ENCODE measurements at places on chromosomes 2 and 18. TPM values are rescaled to one million over a fixed set of nuclear protein-coding genes. Genes with fewer than 3 reads are reported as not detected.

Gene GAREM1
- 13.0 TPM for polyA plus RNA-seq

Gene RMDN2
- 4.0 TPM for polyA plus RNA-seq

DNA sequence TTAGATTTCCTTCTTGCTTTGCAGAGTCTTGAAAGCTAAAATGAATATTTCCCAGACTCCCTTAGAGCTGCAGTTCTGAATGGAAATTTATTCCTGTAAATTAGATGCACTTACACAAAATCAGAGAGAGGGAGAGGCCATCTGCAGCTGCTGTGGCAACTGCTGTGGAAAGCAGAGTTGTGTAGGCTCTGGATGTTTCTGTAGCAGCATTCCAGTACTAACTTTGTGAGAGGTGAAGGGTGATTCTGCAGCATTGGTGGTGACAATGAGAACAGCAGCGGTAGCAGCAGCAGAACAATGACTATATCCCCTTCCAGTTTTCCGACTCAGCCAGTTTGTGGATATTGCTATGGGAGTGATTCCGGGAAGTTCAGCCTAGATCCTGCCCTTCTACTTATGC, 433.0 kb upstream of the REG3G start:
- DNase-seq = no peak

- DNase-seq = no peak
These were observed 58.1 kb downstream of the SERTAD2 start for GRCh38 chr2:64595397-64596176.

DNA sequence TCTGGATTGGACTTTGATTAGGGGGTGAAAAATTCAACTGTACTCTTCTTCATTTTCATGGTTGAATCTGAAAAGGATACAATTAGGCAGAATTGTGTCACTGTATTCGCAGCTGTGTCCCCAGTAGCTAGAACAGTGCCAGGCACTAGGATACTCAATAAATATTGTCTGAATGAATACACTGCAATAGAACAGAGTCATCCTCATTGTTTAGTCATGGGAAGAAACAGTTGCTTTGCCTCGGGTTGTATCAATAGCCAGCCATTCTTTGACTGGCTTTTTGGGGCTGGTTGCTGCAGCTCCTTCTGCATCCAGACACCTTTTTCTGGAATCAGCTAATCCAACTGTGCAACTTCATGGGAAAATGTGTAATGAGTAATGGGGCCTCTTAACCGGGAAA, 18.1 kb upstream of the DYNC1I2 start:
- DNase-seq = no peak

GRCh38 chr2:160279813-160280465, 79.9 kb upstream of the ITGB6 start:
- DNase-seq = no peak

DNA sequence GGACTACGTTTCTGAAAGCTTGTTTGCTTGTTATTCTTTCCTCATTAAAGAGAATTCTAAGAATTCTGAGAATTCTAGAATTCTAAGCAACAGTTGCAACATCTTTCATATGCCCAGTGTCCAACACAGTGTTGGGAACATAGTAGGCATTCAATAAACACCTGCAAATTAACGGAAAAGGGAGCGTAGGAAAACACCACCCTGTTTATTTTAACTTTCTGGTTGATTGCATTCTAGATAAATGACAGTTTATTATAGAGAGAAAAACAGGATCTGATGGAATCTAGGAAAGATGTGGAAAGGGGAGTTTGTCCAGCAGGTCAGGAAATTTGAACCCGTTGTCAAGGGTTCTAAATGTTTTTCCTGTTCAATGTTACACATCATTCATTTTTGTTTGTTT, 24.2 kb upstream of the EFEMP1 start:
- DNase-seq = no peak

DNA sequence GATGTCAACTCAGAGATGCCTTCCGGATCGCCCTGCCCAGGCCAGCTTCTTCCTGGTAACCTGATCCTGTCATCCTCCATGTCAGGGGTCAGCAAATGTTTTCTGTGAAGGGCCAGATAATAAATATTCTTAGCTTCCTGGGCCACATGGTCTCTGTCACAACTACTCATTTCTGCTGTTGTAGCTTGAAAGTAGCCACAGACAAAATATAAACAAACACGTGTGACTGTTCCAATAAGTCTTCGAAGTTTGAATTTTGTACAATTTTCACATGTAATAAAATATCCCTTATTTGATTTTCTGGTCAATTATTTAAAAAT, 35.8 kb downstream of the ANXA4 start:
- DNase-seq = no peak

DNA sequence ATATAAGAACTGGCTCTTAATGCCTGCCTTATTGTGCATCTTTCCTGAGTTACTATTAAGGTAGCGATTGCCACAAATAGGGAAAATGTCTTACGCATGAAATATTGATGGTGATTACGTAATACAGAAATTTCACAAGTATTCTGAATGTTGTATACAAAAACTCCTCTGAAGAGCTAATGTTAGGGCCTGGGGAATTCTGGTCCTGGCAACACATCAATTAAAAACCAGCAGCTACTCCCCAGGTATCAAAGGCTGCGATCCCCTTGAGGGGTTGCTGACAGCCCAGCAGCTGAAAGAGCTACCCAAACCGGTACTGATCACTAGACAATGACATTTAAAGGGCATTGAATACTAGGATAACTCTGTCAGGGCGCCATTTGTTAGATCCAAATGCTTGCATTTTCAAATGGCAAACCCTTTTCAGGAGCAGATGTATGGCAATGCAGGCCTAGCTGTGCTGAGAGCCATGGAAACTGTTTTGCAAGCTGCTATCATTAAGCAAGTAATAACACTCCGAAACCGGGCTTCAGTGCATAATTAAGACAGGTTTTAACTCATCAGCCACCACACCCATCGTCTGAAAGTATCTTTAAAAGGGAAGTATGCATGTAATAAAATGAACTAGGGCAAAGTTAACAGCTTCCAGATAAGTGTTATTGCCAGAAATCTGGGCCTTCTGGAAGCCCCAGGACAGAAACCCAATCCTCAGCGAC, 78.4 kb downstream of the CLHC1 start:
- DNase-seq = no peak

- no peak for DNase-seq
These were observed 46.4 kb downstream of the ZNF521 start for GRCh38 chr18:25305584-25305983.

GRCh38 chr2:130827502-130828251, 9.0 kb upstream of the ARHGEF4 start:
- DNase-seq = no peak

GRCh38 chr2:149787206-149787605, 199.6 kb upstream of the MMADHC start:
- no peak for DNase-seq

- DNase-seq = no peak
These were observed 13.0 kb upstream of the DLX1 start for GRCh38 chr2:172072303-172072702.

GRCh38 chr2:71694501-71695234, 241.3 kb downstream of the DYSF start:
- no peak for DNase-seq

GRCh38 chr2:75675908-75676307, 29.3 kb downstream of the MRPL19 start:
- no peak for DNase-seq

DNA sequence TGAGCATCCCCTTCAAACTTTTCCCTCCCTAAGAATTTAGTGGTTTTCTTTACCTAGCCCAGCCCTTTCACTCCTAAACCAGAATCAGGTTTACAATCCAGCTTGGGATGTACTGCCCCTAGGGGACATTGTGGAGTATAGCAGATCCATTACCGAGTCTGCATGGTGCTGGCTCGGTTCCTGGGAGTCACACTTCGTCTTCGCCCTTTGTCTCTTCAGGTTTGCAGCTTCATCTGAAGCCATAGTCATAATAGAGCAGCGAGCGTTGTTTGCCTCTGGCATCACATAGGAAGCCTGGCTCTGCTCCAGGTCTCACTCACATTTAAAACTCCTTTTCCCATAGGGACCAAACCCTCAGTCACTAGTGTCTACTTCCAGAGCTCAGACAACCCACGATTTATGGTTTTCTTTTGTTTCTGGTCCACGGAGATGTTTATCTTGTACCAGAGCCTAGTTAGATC, 16.8 kb upstream of the LYPD6 start:
- no peak for DNase-seq

GRCh38 chr2:55111230-55111569, 60.9 kb upstream of the RTN4 start:
- DNase-seq = no peak

DNA sequence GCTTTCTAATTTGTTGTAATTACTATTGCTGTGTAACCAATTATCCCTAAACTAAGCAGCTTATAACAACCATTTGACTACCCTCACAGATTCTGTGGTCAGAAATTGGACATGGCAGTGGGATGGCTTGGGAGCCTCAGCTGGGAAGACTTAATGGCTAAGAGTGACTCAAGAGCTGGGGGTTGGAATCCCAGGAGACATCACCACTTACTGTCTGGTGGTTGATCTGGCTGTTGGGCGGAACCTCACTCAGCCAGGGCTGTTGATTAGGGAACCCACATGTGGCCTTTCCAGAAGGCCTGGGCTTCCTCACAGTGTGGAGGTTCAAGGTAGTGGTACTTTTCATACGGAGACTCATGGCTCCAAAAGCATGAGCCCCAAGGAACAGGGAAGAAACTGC, 49.8 kb downstream of the E2F6 start:
- DNase-seq = no peak

DNA sequence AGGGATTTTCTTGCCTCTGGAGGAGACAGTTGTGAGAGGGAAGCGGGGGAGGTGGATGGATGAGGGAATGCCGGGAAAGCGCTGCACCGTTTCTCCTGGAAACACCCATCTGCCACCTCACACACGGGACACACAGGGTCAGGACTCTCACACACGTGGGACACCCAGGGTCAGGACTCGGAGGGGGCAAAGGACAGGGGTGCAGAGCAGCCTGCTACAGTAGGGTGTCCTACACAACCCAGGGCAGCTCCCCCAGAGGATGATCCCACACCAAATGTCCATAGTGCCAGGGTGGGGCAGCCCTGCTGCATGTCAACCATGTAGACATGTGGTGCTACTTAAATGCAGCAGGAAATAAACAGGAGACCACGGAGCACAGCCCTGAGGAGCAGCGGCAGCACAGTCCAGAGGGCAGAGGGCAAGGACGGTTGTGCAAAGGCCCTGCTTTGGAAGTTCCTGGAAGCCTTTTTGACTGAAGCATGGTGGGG, 5.1 kb downstream of the RAMP1 start:
- DNase-seq = no peak

- no peak for DNase-seq
These were observed 204.6 kb downstream of the SH3RF3 start for GRCh38 chr2:109333414-109334210.

DNA sequence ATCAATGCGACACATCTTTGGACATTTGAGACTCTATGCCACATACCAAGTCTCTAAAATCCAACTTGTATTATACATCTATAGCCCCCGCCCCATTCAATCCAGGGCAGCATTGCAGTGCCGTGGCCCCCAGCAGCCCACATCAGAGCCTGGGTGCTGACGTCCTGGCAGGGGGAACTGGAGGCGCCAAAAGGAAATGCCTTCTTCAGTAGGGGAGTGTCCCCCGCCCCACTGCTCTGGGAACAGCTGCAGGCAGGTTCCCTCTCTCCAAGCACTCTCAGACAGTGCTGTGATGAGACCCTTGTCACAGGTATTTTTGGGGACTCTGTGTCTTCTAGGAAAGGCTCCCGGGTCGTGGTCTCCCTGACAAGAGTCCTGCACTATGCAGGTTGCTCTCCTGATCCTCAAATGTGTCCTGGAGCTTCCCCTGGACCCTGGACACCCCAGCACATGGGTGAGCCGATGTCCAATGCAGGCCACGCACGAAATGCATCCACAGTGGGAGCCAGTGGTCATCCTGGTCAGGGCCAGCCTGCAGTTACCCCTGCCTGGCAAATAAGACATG, 188.7 kb downstream of the RTP5 start:
- DNase-seq = no peak

GRCh38 chr18:54710074-54710899, 118.0 kb upstream of the RAB27B start:
- DNase-seq = no peak

Measured in heart left ventricle (tissue), 16 donors.